ENCODE measurements at places on chromosomes 7 and 10.

DNA sequence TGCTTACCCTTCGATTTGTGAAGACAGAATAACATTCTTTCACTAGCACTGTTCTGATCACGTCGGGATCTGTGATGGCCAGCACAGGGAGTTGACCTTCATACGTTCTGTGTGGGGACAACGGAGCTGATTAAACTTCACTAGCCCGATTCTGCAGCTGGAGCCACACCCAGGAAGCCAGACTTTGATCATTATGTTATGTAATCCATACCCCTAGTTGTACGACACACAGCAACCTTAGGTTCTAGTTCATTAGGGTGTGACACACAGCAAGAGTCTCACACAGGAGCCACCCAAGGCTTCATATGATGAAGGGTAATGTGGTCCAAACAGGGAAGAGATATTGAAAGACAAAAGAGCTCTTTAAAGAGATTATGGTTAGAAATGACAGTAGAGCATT is 7.2 kb downstream of the CYP3A5 start:
- no peak for DNase-seq

GRCh38 chr10:131929122-131929845 is 28.5 kb downstream of the PPP2R2D start:
- DNase-seq, result no peak

DNA sequence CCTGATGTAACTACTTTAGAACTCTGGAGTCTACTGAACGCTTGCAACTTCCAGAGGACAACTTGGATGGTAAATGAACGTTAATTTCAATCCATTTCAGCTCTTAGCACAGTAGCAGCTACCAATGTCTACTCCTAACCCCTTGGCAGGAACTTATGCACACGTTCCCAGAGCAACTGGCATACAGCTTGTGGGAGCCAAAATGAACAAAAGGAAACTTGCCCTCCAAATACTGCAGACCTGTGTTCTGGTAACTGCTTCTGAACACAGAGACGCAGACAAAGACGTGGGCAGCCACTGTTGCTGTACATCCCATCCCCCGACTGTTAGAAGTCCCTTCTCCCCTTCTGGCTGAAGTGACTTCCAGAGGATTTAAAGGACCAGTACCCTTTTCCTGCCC is 61.3 kb downstream of the XPNPEP1 start:
- DNase-seq, result no peak

- DNase-seq, result no peak
These were observed 170.6 kb downstream of the UBE2H start for GRCh38 chr7:129781928-129782817.

DNA sequence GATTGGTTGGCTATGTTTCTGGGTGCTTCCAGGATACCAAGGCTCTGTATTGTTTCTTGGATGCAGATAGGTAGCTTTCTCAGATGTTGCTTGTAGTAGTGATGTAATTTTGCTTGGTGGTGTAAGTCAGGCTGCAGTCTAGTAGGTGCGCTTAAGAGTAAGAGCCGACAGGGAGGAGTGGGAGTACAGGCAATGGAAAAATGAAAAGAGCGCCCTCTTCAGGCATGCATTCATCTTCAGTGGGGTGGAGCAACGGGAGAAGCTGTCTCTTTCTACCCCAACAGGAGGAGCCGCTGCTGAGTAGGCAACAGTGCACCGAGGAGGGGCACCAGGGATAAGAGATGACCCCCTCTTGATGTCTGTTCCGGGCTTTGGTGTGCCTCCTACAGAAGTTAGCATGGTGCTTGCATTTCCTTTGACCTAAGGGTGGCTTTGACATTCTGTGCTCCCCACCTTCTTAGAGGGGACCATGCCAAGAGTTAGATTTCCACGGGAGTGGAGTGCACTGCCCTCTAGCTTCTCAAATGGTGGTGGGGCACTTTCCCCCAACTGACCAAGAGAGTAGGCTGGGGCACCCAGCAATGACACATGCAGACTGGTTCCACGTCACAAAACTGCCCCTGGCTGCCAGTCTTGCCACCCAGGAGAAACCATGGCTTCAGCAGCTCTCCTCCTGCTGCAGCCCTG is 56.1 kb downstream of the ZNF783 start:
- DNase-seq, result no peak

- no peak for DNase-seq
These were observed 94.4 kb downstream of the INHBA start for GRCh38 chr7:41608447-41608846.

- no peak for DNase-seq
These were observed 344.6 kb downstream of the TYW1 start for GRCh38 chr7:67341153-67341768.

- DNase-seq, result no peak
These were observed 11.9 kb downstream of the EZH2 start for GRCh38 chr7:148872188-148872587.

- DNase-seq, result no peak
These were observed 1528.8 kb upstream of the LRRTM3 start for GRCh38 chr10:65396997-65397396.

- no peak for DNase-seq
These were observed 151.2 kb upstream of the TNRC18 start for GRCh38 chr7:5574770-5575269.

DNA sequence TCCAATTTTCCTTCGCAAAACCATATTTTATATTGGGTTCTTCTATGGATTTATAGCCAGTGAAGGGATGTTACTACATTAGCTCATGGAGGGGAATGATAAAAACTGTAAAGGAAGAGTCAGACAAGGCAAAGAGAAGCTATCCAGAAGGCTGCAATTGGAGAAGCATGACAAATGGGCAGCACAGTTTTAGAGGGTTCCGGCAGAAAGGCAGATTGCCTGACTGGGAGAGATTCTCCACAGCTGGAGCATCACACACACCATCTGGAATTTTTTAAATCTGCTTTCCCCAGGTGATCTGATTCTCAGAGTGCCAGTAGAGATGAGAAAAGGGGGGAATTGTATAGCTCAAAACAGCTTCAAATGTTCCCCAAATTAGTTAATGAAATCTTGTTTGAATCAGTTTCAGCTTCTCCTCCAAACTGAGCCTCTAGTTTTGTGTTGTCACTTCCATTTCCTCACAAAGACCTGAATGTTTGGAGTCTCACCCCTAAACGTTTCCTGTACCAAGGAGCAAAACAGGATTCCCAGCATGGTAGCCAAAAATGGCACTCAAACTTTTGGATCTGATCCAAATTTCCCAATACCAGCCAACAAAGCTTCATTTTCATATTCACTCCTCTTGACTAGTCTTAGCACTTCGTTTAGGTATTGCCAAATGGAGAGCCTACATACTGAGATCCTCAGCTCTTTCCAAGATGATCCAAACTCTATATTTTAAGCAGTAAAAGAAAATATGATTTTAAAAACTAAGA is 177.5 kb downstream of the HPSE2 start:
- no peak for DNase-seq

DNA sequence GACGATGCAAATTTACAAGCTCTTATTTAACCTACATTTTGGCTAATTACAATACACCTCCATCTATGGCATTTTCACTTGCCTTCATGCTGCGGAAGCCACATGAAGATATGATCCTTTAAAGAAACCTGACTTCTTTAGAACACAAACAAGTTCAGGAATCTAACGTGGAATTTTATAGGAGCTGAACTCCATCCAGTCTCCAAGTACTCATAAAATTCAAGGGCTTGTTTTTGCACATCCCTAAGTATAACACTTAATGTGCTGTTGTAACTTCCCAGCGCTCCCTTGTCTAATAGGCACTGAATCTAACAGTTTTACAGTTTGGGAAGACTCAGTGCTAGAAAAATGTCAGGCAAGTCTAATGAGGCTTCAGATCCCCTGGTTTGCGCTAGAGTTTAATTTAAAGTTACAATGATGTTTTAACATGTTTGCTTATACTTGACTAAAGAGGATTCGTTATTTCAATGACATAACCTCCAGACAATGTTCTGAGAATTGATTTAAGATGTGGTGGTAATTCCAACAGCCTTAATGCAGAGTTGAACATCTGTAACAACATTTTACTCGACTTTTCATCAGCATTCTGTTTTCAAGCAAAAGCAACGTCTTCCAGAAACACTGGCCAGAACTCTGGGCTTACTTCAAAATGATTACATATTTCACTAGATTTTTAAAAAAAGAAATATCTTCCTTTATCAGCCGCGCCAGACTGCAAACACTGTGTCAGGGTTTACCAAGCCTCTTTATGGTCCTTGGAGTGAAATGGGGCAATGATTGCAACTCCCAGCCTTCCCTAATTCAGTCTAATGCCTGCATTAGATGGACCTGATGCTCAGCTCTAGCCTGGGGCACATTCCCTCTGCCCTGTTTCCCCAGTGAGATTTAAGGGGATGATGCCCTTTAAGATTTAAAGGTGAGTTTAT is 664.3 kb downstream of the KCNMA1 start:
- DNase-seq, result no peak

- no peak for DNase-seq
These were observed 4.1 kb downstream of the STRIP2 start for GRCh38 chr7:129438281-129438838.

GRCh38 chr10:5888351-5888750 is 1.3 kb downstream of the ANKRD16 start:
- no peak for DNase-seq

GRCh38 chr7:77570330-77571011 is 33.4 kb downstream of the PTPN12 start:
- no peak for DNase-seq

- no peak for DNase-seq
These were observed 15.8 kb downstream of the ANXA7 start for GRCh38 chr10:73398024-73398423.

DNA sequence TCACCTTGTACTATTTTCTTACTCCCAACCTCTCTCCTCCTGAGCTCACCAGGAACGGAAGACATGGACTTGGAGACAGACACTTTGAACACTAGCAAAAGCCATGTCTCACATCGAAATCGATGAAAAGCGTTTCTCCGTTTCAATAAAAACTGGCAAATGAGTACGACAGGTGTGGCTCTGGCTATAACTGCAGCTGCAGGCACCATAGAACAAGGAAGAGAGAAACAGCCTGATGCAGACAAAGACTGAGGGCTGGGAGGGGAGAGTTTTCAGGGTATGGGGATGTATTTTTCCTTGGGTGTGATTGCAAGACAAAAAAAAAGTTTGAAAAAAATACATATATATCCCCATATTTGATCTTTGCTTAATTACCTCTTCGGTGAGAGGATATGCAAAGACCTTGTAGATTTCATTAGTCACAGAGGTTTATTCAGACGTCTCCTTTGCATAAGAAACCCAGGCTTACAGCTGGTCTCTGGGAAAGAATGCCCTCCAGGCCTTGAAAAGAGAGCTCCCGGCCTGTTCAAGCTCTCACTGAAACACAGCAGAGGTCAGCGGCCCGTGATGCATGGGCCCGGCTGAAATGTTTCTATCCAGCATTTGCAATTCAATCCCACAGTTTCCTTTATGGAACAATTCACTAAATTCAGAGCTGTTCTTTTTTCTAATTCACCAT is 63.1 kb downstream of the TLL2 start:
- no peak for DNase-seq

GRCh38 chr7:99380823-99381663 is 6.5 kb downstream of the ARPC1B start:
- DNase-seq, result peak; percentile 78

DNA sequence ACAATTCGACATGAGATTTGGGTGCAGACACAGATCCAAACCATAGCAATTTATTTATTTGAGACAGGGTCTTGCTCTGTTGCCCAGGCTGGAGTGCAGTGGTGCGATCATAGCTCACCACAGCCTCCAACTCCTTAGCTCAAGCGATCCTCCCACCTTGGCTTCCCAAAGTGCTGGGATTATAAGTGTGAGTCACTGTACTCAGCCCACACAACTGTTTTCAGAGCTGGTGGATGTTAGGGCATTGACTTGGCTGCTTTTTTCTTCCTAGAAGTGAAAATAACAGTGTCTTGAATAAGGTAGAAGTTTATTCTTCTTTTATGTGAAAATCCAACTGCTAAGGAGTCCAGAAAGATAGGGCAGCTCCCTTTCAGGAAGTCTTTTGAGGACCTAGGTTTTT is 132.1 kb downstream of the CCDC3 start:
- no peak for DNase-seq

DNA sequence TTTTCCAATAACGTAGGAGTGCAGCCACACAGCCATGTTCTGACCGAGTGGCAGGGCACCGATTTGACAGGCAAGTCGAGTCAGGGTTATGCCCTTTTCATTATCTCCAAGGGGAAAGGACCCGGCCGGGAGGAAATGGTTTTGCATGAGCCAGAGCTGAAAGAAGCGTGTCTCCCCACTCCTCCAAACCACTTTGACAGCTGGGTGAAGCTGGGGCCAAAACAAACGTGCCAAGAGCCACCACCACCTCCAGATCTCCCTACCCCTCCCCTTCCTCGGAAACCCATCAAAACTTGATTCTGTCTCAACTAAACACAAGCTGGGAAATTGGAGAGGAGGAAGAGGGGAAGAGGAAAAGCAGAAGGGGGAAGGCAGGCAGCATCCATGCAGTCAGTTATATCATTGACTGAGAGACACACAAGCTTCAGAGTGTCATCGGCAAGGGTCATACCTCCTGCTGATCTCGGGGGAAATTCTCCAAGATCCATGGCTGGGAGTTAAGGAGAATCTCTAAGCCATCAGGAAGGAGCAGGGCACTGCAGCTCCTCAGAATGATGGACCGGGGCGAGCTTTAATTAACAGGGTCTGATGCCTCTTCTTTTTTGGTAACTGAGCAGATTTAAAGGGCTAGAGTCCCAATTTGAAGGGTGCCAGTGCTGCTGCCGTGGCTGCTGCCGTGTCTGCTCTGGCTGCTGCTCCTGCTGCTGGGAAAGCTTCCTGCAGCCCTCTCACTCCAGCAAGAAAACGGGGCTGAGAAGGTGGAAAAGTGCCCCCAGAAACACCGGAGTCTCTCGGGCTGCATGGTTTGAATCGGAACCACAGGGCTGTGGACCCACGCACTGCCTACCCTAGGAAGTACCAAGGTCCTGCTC is 34.7 kb upstream of the CALN1 start:
- no peak for DNase-seq

GRCh38 chr7:41637049-41637448 is 65.8 kb downstream of the INHBA start:
- no peak for DNase-seq

- DNase-seq, result no peak
These were observed 31.1 kb upstream of the RHBDD2 start for GRCh38 chr7:75847707-75848106.

Data from stimulated activated CD8-positive, alpha-beta memory T cell treated with anti-CD3 and anti-CD28 coated beads, Interleukin-7, amount 100 ng/mL, for 1 hour (primary cell).